ENCODE measurements at places on chromosomes 13 and 19. TPM values are rescaled to one million over a fixed set of nuclear protein-coding genes. Genes with fewer than 3 reads are reported as not detected.

DNA sequence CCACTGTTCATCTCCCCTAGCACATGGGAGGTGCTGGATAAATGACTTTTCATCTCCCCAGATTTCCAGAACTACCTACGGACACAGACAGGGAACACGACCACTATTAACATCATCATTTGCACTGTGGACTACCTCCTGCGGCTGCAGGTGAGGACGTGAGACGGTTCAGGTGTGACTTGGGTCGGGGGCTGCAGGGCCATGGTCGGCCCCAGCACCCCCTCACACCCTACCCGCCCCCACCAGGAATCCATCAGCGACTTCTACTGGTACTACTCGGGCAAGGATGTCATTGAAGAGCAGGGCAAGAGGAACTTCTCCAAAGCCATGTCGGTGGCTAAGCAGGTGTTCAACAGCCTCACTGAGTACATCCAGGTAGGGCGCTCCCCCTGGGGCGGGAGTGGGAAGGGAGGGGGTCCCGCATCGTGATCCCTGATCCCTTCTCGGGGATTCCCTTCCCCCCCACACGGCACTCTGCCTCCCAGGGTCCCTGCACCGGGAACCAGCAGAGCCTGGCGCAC, 74.4 kb downstream of the MAP4K1 start:
- H3K4me3 ChIP-seq: peak overlapping the region; percentile 36
- H3K36me3 ChIP-seq: no peaks in the 10 kb centered on the region
- DNase-seq: no peak
- H3K27ac ChIP-seq: no peak overlapping the region
- no peaks in the 10 kb centered on the region for H3K4me1 ChIP-seq

GRCh38 chr13:50531917-50532899, 311.3 kb downstream of the DLEU7 start:
- no peak overlapping the region for H3K27ac ChIP-seq
- H3K27me3 ChIP-seq: no peaks in the 10 kb centered on the region
- no peak overlapping the region for H3K4me3 ChIP-seq

DNA sequence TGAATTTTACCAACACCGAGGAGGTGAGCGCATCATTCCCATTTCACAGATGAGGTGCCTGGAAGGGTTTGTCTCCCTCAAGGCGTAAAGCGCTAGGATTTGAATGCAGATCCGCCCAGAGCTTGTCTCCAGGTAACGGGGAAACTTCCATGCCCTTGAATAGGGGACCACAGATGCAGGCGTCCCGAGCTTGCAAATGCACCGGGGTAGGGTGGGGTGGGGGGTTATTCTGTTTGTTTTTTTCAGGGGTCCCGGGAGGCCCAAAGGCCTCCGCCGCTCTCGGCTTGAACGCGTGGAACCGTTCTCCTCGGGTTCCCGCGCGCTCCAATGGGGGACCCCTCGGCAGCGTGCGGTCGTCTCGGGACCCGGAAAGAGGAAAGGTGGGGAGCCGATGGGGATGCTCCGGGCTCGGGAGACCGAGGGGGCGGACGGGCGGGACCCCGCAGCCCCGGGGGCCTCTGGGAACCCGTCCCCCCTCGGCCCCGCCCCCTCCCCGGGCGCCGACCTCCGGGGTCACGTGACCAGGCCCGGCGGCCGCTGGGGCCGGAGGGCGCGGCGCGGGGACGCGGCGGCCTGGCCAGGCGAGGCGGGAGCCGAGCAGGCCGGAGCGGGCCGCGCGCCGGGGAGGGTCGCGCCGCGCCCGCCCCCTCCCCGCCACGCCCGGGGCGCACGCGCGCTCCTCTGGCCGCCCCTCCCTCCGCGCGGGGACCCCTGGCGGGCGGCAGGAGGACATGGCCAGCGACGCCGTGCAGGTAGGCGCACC, at the start of gene PKN1:
TSS of gene PKN1 (plus strand) at position 516 of the 763 bp plus-strand sequence. CDS start at position 732, 216 bp downstream.
- no peaks in the 10 kb centered on the region for H3K27me3 ChIP-seq
- H3K27ac ChIP-seq: peak within 1 kb of the TSS; percentile 83
- peaks cover 4% of the 10 kb centered on the region for H3K4me1 ChIP-seq
- DNase-seq: peak; percentile 65
- H3K4me3 ChIP-seq: peak within 1 kb of the TSS; percentile 80

- no peak for DNase-seq
- peaks cover 24% of the 10 kb centered on the region for H3K4me1 ChIP-seq
- peaks cover 5% of the 10 kb centered on the region for H3K36me3 ChIP-seq
- no peaks in the 10 kb centered on the region for H3K27me3 ChIP-seq
- H3K4me3 ChIP-seq: no peak overlapping the region
These were observed 6.0 kb downstream of the KANK2 start for GRCh38 chr19:11191273-11191755.

Gene RELB
- 1.2 TPM for total RNA-seq

GRCh38 chr19:29514525-29515232, 11.1 kb upstream of the VSTM2B start:
- no peaks in the 10 kb centered on the region for H3K27me3 ChIP-seq
- no peaks in the 10 kb centered on the region for H3K4me1 ChIP-seq
- H3K27ac ChIP-seq: no peak overlapping the region
- H3K36me3 ChIP-seq: no peaks in the 10 kb centered on the region
- no peak for DNase-seq

DNA sequence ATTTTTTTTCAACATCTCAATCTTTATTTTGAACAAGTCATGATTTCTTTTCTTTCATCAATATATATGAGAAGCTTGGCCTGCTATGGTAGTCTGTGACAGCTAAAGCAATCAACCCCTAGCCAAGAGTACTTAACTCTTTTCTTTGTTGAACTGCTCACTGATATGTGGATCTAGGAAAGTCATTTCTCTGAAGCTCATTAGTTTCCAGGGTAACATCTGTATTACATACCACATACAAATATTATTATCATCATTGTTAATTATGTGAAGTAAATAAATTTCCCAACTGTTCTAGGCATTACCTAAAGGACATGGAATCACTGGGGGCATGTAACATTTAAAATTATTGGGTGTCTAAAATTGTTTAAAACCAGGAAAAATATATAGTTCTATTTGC, 267.3 kb downstream of the DCT start:
- no peak for DNase-seq
- no peaks in the 10 kb centered on the region for H3K27me3 ChIP-seq
- no peak overlapping the region for H3K4me3 ChIP-seq
- H3K27ac ChIP-seq: no peak overlapping the region
- no peaks in the 10 kb centered on the region for H3K36me3 ChIP-seq

GRCh38 chr13:113546571-113547237, 37.8 kb upstream of the TFDP1 start:
- H3K27me3 ChIP-seq: no peaks in the 10 kb centered on the region
- no peak overlapping the region for H3K27ac ChIP-seq
- no peaks in the 10 kb centered on the region for H3K4me1 ChIP-seq
- no peak overlapping the region for H3K4me3 ChIP-seq
- DNase-seq: no peak
- peaks cover 4% of the 10 kb centered on the region for H3K36me3 ChIP-seq

Gene SRRM5
- 0.37 TPM for total RNA-seq

Gene ERF
- 25.1 TPM for total RNA-seq

DNA sequence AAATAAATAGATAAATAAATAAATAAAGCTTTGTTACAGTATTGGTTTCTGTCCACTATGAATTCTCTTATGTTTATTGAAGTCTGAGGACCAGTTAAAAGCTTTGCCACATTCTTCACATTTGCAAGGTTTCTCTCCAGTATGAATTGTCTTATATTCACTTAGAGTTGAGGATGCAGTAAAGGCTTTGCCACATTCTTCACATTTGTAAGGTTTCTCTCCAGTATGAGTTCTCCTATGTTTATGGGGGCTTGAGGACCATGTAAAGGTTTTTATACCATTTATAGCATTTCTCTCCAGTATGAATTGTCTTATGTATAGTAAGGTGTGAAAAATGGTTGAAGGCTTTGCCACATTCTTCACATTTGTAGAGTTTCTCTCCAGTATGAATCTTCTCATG, 168.3 kb downstream of the ZNF737 start:
- H3K36me3 ChIP-seq: no peaks in the 10 kb centered on the region
- H3K4me3 ChIP-seq: no peak overlapping the region
- DNase-seq: no peak
- no peaks in the 10 kb centered on the region for H3K27me3 ChIP-seq
- no peak overlapping the region for H3K27ac ChIP-seq

DNA sequence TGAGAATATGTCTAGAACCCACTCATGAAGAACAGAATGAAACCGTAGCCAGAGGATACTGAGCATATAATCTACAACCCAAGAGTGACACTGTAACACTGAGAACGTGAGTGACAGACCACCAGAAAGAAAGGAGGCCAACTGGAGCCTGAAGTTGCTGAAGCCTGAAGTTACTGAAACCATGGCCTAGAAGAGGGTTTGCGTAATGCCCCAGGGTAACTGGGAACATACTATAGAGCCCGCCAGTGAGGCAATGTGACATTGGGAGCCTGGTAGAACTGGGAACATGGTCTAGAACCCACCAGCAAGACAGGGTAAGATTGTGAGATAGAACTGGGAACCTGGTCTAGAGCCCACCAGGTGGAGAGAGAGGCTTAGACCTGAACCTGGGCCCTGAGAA, 15.5 kb upstream of the TNFSF14 start:
- H3K4me1 ChIP-seq: no peaks in the 10 kb centered on the region
- DNase-seq: peak; percentile 8
- no peaks in the 10 kb centered on the region for H3K27me3 ChIP-seq
- no peak overlapping the region for H3K4me3 ChIP-seq
- H3K36me3 ChIP-seq: peaks cover 97% of the 10 kb centered on the region
- H3K27ac ChIP-seq: no peak overlapping the region

GRCh38 chr13:111610081-111610480, 289.6 kb downstream of the TEX29 start:
- H3K27ac ChIP-seq: no peak overlapping the region
- no peaks in the 10 kb centered on the region for H3K36me3 ChIP-seq

DNA sequence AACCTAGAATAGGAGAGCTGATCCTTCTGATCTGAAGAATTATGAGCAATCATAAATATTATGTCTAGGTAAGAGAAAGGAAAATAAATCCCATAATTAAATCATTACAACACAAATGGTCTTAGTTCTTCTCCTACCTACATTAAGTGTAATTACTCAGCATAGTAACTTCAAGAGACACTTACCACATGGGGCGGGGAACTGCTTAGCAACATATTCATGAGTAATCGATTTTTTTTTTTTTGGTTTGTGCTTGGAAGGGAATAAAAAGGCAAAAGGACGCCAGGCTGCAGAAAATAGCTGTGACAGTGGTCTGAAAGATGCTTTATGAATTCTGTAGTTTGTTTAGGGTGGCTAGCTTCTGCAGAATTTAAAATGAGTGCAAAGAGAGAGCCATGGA, 103.3 kb upstream of the HTR2A start:
- H3K4me3 ChIP-seq: no peak overlapping the region
- no peak overlapping the region for H3K27ac ChIP-seq
- no peaks in the 10 kb centered on the region for H3K4me1 ChIP-seq
- H3K27me3 ChIP-seq: no peaks in the 10 kb centered on the region

- no peak overlapping the region for H3K4me3 ChIP-seq
- H3K4me1 ChIP-seq: peaks cover 82% of the 10 kb centered on the region
- no peaks in the 10 kb centered on the region for H3K27me3 ChIP-seq
- H3K36me3 ChIP-seq: no peaks in the 10 kb centered on the region
These were observed 6.6 kb upstream of the CEACAM16 start for GRCh38 chr19:44692379-44692721.

Gene PLPP2
- total RNA-seq: 1.9 TPM

DNA sequence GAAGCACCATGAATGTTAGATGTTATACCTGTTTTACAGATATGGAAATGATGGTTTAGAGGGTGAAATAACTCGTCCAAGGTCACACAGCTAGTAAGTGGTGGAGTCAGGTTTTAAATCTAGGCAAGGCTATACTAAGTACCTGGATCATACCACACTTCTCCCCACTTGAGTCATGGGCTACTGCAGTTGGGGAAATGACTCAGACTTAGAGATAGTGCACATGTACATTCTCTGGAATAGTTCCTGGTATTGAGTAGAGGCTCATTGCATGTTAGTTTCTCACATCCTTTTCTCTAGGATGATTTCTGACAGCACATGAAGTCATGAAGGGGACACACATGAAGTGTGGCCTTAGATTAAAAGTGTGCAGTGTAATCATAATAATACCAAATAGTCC, 76.2 kb upstream of the TNFSF11 start:
- H3K4me1 ChIP-seq: no peaks in the 10 kb centered on the region
- no peak for DNase-seq
- H3K27me3 ChIP-seq: no peaks in the 10 kb centered on the region
- no peaks in the 10 kb centered on the region for H3K36me3 ChIP-seq
- H3K4me3 ChIP-seq: no peak overlapping the region

DNA sequence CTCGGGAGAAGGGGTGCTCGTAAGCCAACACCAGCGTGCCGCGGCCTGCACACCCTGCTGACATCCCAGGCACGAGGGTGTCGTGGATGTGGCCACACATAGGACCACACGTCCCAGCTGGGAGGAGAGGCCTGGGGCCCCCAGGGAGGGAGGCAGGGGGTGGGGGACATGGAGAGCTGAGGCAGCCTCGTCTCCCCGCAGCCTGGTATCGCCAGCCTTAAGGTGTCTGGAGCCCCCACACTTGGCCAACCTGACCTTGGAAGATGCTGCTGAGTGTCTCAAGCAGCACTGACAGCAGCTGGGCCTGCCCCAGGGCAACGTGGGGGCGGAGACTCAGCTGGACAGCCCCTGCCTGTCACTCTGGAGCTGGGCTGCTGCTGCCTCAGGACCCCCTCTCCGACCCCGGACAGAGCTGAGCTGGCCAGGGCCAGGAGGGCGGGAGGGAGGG, 2.4 kb downstream of the IZUMO4 start:
- peaks cover 32% of the 10 kb centered on the region for H3K36me3 ChIP-seq
- no peak overlapping the region for H3K4me3 ChIP-seq
- no peaks in the 10 kb centered on the region for H3K27me3 ChIP-seq
- no peak overlapping the region for H3K27ac ChIP-seq
- no peak for DNase-seq

DNA sequence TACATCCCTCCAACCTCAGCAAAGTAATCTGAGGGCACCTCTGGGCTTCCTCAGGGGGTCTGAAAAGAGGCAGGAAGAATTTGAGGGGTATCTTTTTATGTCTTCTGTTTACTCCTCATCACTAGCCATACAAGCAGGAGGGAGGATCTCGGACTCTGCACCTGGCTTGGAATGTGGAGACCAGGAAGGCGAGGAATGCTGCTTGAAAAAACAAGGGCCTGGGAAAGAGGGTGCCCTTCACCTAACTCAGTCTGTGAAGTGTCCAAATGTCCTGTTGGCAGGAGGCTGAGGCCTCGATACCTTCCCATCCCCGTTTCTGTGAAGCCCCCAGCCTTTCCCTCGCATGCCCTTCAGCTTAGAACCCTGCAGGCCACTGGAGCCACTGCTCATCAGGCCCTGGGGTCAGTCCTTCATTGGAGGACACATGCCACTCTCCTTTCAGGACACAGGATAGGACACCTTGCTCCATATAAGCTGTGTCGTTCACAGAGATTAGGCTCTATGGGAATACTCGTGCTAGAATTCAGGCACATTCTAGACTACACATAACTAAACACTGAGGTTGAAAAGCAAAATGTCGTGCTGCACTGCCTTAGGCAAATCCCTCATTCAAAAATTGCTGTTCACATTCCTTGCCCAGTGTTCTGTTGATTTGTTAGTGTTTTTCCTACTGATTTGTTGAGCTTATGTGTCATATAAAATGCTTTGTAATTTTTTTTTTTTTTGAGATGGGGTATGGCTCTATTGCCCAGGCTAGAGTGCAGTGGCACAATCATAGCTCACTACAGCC, 49.7 kb downstream of the ESD start:
- no peaks in the 10 kb centered on the region for H3K27me3 ChIP-seq
- no peak overlapping the region for H3K27ac ChIP-seq
- no peaks in the 10 kb centered on the region for H3K4me1 ChIP-seq
- peaks cover 12% of the 10 kb centered on the region for H3K36me3 ChIP-seq
- H3K4me3 ChIP-seq: no peak overlapping the region

All from right lobe of liver (tissue), 6 donors.